Fibroblast of mammary gland (primary cell): ENCODE measurements at places on chromosomes 5 and 9.
A peak's percentile ranks its signal among the peaks of the same experiment; 100 is the strongest.

DNA sequence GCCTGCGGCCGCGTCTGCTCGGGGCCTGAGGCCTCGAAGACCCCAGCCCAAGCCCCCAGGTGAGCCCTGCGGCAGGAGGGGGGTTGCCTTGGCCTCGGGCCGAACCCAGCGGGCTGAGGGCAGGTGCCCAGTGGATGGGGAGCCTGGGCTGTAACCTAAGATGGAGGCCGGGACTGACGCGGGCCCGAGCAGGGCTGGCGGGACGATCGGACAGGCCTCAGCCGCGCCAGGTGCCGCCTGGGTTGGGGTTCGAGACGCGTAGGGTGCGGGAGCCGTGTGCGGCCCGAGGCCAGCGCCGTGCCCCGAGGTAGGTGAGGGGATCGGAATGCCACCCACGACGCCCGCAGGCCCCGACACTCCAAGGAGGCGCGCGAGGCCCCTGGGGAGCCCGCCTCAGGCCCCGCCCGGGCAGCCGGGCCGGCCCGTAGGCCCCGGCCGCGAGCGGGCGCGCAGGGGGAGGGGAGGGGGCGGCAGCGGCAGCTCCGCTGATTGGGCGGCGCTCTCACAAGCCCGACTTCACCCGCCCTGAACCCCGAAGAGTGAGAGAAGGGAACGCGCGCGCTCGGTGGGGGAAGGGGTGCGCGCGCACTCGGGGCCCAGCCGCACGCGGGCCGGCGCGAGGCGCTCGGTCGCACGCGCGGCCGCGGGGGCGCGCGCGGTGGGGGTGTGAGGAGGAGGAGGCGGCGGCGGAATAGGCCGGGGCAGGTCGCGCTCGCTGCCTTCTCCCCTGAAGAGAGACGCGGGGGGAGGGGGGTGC, at the start of gene NSD1:
Gene NSD1, plus strand, starts transcription at position 678 of the 757 bp plus-strand sequence. CDS start 1,331 bp downstream, outside the sequence.
- peak; percentile 76 for DNase-seq

GRCh38 chr5:37015795-37016666, 139.5 kb downstream of the NIPBL start:
- DNase-seq: peak; percentile 25

DNA sequence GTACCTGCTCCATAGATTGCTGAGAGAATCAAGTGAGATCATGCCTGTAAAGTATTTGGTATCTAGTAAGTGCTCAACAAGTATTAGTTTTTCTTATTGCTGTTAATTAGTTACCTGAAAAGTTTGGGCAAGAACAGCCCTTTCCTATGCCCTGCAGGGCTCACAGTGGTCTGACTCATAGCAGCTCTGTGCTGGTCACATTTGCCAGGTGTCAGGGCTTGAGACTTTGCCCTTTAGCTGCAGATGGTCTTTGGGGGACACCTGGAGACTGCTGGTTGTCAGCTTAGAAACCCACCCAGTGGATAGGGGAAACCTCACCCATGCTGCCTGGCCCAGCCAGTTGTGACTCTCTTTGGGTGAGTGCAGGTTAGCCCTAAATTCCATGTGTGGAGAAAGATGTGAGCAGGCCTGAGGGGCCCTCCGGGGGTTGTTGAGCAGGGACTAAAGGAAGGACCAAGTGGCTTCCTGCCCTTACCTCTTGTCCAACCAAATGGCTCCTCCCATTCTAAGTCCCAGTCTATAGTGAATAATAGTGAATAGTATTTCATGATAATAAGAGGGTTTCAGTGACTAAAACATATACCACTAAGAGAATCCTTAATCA, 9.0 kb downstream of the COL27A1 start:
- no peak for DNase-seq

DNA sequence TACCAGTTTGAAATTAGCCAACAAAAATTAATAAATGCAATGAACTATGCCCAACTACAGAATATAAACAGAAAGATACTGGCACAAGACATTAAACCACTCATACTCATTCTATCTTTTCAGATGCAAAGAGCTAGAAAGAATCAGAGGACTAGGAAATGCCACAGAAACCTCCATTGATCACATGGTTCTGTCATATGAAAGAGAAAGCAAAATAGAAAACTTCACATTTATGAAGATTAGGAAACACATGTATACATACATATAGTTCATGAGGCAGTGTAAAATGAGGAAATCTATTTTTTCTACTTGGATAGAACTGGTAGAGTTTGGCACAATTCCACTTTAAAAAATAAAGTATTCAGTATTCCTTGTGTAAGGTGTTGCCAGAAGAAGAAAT, 275.1 kb upstream of the PTGER4 start:
- no peak for DNase-seq

- no peak for DNase-seq
Observed at GRCh38 chr5:37598733-37599132, 219.6 kb downstream of the WDR70 start.

- DNase-seq: peak; percentile 18
Observed at GRCh38 chr9:2109069-2109650, 94.0 kb downstream of the SMARCA2 start.

- peak; percentile 1 for DNase-seq
Observed at GRCh38 chr9:29966247-29966646, 2393.0 kb upstream of the C9orf72 start.
